Effector memory CD8-positive, alpha-beta T cell (primary cell): ENCODE measurements at places on chromosomes 16 and 17.

DNA sequence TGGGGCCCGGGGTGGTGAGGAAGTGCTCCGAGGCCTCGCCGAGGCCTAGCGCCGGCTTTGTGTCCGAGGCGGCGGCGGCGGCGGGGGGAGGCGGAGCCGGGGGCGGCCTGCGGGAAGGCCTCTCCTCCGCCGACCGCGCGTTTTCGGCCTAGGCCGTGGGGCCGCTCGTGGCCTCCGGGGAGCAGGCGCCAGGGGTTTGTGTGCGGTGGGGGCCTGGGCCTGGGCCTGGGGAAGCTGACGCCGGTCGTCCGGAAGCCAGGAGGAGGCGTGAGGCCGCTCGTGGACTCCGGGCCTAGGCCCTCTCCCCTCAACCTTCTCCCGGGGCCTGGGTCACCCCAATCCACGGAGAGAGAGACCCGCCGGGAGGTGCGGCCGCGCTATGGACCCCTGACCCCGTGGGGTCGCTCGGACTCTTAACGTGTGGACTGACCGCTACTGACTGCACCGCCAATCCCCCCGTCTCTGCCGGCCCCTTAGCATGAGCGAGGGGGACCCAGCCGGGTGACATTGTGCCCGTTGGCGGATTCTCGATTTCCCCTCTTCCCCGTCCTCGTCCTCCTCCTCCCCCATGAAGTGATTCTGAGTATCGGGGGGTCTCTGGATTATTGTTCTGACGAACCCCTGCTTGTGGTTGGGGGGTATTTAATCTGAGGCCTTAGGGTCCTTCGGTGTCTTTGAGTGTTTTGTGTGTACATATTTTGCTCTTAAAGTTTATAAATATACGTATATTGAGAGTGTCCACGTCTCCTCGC lies 660 bp downstream of the RBBP6 start:
- H3K27ac ChIP-seq, result peak overlapping the region; percentile 100
- peaks cover 43% of the 10 kb centered on the region for H3K36me3 ChIP-seq
- no peak for DNase-seq
- H3K4me1 ChIP-seq, result peaks cover 26% of the 10 kb centered on the region
- peak overlapping the region; percentile 98 for H3K4me3 ChIP-seq

DNA sequence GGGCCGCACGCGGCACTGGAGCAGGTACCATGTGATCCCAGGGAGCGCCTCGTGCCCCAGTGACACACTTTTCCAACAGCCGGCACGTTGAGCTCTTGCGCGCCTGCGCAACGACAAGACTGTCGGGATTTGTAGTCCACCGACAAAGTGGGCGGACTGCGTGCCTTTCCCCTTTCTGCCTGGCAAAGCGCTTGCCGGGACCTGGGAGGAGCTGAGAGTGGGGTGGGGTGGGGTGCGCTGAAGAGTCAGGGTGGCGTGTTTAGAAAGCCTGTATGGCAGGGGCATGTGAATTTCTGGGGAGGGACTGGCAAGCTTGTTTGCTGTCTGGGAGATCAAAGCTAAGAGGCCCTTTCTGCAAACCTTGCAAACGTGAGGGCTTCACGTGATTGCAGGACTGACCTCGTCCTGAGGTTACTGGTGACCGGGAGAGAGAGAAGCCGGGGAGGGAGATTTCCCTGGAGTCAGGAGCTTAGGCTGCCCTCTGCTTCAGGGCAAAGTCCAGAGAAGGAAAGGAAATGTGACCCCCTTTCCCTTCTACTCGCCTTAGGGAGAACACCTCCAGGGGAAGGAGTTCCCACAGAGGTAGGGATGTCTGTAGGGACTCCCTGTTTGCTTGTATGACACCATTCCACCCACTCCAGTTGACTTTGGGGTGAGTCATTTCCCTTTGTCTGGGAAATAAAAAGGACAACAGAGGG lies 429 bp upstream of the NR1D1 start:
- peak; percentile 83 for DNase-seq
- peaks cover 82% of the 10 kb centered on the region for H3K4me1 ChIP-seq
- H3K36me3 ChIP-seq, result peaks cover 53% of the 10 kb centered on the region
- peak overlapping the region; percentile 87 for H3K4me3 ChIP-seq
- no peaks in the 10 kb centered on the region for H3K27me3 ChIP-seq

DNA sequence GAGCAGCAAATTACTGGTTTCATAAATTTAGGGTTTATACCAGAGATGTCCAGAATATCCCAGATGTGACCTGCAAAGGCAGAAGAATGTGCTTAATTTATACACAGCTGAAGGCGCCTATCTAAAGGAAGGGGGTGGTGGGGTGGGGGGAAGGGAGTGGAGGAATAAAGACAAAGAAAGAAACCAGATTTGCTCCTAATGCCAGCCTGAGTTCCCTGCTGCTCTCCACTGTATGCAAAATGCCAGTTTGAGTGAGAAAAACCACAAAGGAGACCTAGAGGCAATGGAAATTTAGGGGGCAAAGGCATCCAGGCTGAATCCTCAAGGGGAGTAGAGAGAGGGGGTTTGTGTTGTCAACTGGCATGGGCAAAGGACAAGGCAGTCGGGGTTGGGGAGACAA lies 161.5 kb upstream of the TOX3 start:
- no peaks in the 10 kb centered on the region for H3K36me3 ChIP-seq
- no peak overlapping the region for H3K27ac ChIP-seq
- peaks cover 7% of the 10 kb centered on the region for H3K27me3 ChIP-seq
- H3K4me3 ChIP-seq, result no peak overlapping the region
- DNase-seq, result no peak

GRCh38 chr16:50666658-50667496 lies 14.2 kb downstream of the SNX20 start:
- H3K4me3 ChIP-seq, result peak overlapping the region; percentile 88
- H3K27me3 ChIP-seq, result no peaks in the 10 kb centered on the region
- peaks cover 31% of the 10 kb centered on the region for H3K4me1 ChIP-seq
- no peak for DNase-seq
